ENCODE measurements at places on chromosomes 5 and 9. TPM values are rescaled to one million over a fixed set of nuclear protein-coding genes. Genes with fewer than 3 reads are reported as not detected.

Gene KIF24
- total RNA-seq: 8.4 TPM

Gene TNFSF8
- total RNA-seq: 34.6 TPM

Gene ZNG1E
- 30.7 TPM for total RNA-seq

Gene CER1
- not detected for total RNA-seq

Gene NTRK2
- total RNA-seq: 2.2 TPM

Gene NTMT1
- total RNA-seq: 34.2 TPM

Gene STKLD1
- total RNA-seq: 0.71 TPM
